ENCODE measurements at places on chromosomes 1 and 21.

DNA sequence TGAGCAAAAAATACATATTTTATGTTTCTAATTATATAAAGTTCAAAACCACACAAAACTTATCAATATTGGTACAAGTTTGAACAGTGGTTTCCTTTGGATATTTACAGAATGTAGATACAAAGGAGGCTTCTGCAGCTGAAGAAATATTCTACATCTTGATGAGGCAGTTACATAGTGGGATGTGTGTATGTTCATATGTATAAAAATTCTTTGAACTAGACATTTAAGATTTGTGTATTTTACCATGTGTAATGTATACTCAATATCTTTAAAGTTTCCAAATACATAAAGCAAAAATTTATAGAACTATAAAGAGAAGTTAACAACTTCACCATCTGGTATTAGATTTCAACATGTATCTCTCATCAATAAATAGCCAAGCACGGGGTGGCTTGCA is 80.7 kb upstream of the TNFSF4 start:
- DNase-seq: no peak

GRCh38 chr1:30746212-30747032 is 11.2 kb downstream of the LAPTM5 start:
- no peak for DNase-seq

- no peak for DNase-seq
Measured at GRCh38 chr1:236627727-236628408, 23.6 kb upstream of the HEATR1 start.

DNA sequence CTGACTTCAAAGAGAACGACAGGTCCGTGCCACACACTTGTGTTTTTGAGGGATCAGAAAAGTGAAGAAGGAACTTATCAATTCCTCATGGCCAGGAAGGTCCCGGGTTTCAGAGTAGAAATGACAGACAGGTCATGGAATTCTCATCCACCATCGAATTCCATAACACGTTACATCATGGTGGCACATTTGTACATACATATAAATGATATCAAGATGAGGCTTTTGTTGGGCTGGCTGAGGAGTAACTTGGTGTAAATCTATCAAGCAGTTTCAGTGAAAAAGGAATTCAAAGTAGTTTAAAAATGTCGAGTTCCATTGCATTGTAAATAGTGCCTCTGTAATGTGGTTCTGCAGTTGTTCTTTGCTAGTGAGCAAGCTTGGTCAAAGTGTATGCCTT is 22.9 kb upstream of the GNPAT start:
- no peak for DNase-seq

- DNase-seq: no peak
Measured at GRCh38 chr1:1918901-1919303, at the start of gene TMEM52. TMEM52 (minus strand) TSS chr1:1919279; CDS start chr1:1919265, 14 bp downstream.

- DNase-seq: no peak
Measured at GRCh38 chr1:217540321-217540720, 90.6 kb downstream of the GPATCH2 start.

- DNase-seq: no peak
Measured at GRCh38 chr1:157091186-157091585, 8.4 kb downstream of the ETV3L start.

DNA sequence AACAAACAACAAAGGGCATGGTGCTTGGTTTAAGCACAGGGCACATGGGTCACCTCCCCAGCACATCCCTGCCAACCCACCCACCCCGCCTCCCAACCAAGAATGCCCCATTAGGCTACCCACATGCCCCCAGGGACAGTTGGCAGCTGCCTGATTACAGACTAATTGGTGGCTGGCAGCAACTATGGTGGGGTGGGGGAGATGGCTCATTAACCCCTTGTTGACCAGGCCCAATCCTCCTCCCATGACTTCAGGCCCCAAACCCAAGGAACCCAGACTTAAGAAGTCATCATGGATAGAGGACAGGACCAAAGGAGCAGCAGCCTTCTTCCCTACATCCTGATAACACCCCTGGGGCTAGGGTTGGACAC is 1.3 kb downstream of the RIMS3 start:
- no peak for DNase-seq

GRCh38 chr1:183876309-183876708 is 71.4 kb downstream of the RGL1 start:
- no peak for DNase-seq

All from left renal pelvis (tissue), 4 donors.